Cortex of kidney (tissue), 1 donor: ENCODE measurements at places on chromosomes 11 and 22.

DNA sequence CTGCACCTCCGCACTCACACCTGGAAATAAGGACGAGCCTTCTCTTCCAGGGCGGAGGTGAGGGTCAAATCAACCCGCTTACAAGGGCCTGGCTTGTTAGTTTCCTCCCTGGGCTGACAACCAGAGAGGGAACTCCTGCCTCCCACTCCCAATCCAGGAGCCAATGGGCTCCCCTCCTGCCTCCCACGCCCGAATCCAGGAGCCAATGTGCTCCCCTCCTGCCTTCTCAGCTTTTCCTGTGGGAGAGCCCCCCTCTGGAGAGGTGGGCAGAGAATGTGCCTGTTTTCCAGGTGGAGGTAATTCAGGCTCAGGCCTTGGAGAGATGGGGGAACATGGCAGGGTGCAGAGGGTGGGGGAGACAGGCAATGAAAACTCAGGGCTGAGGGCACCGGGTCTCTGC is 53.7 kb upstream of the TTLL12 start:
- no peak for DNase-seq

- no peak for DNase-seq
These were observed 15.3 kb upstream of the RAB30 start for GRCh38 chr11:83087035-83087434.

DNA sequence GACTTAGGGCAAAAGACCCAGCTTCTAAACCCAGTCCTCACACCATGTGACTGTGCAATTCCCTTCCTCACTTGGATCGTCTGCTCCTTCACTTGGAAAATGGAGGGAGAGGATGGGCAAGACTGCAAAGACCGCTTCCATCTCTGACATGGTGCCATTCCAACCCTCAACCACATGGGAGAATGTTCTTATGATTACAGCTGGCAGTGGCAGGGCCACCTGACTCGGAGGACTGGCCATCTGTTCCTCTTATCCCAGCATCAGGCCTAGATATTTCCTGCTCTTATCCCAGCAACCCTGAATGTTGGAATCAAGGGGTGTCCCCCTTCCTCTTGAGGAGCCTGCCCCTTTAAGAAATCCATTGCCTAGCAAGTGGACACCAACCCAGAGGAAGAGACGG is 15.4 kb downstream of the DSCAML1 start:
- DNase-seq = no peak

DNA sequence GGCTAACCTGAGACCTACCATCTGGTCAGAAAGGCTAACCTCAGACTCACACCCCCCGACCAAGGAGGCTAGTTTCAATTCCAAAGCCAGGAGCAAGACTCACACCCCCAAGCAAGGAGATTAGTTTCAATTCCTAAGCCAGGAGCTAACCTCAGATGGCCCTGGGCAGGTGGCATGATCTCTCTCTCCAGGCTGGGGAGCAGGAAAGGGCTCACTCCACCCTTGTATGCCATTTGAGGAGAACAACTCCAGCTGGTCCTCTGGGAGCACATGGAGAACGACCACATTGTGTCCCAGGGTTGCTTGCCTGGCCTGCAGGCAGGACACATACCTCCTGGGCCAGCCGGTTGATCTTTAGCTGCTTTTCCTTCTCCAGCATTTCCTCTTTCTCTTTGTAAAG is 32.6 kb downstream of the USH1C start:
- no peak for DNase-seq

DNA sequence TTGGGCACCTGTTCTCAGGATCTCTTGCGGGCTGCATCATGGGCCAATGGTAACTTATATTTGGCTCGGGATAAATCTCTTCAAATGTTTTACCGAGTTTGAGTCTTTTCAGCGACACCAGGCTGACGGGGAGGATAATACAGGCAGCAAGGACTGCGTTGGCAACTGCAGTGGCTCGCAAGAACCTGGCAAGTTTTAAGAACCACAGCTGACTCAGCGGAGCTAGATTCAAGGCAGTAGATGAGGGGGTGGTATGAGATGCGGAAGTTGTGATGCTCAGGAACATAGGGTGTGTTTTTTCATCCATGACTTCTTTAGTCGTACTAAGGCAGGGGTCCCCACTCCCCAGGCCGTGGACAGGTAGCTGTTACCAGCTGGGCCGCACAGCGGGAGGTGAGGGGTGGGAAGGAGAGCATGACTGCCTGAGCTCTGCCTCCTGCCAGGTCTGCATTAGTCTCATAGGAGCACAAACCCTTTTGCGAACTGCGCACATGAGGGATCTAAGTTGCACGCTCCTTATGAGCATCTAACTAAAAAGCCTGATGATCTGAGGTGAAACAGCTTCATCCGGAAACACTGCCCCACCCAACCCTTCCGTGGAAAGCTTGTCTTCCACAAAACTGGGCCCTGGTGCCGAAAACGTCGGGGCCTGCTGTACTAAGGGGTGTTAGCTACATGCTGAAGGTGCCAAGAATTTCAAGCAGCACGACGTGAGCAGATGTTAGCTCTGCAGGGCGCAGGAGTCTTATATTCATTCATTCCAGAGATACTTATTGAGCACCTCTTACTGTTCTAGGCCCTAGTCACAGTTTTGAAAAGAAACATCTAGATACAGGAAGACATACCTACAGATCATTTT is 6.4 kb upstream of the JAM3 start:
- no peak for DNase-seq

- DNase-seq = no peak
These were observed 4.4 kb upstream of the FBXO3 start for GRCh38 chr11:33778675-33779074.

- DNase-seq = no peak
These were observed 596.6 kb downstream of the INSC start for GRCh38 chr11:15711311-15711710.

DNA sequence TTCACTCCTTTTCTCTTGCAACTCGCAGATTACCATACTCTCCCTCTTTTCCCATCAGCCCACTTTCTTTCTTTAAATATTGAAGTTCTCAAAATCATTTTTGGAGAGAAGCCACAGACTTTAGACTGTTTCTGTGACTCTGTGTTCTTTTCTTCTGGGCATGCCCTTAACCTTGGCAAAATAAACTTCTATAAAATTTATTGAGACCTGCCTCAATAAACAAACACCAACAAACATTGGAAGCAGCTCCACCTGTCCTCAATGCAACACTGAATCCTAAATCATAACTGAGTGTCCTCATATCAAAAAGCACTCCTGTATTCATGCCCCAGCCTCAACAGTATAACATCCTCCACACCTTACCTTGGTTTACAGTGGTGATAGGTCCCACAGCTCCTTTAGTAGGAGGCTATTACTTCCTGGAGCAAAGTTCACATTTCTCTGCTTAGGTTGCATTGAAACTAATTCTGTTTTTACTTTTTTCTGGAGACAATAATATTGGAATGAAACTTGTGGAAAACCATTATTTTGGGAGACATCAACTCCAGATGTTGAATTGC is 320.0 kb upstream of the LRRC4C start:
- DNase-seq = no peak

DNA sequence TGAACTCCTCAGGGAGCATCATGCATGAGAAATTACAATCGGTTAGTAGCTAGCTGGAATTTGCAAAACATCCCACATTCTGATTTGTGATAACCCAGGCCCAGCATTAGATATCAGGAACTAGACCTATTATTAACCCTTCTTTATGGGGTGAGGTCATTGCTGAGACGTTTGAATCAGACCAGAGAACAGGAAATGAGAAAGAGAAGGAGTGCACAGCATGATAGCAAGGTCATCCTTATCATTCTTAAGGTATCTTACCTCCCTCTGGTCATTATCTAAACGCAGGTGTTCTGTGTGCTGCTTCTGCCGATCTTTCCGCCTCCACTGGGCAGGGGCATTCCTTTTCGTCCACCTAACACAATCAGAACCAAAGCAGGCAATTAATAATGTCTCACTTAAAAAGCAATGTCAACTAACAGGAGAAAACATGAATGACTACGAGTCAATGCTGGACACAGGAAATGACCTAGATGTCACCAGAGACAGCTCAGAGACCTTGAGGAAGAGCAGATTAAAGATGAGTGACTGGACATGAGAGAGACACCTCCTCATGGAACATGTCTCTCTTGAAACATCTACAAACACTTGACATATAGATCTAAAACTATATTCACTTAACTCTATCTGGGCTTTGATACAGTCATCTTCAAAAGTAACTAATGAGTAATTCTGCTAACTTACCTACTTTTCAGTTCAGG is 78.3 kb upstream of the SCUBE2 start:
- no peak for DNase-seq

DNA sequence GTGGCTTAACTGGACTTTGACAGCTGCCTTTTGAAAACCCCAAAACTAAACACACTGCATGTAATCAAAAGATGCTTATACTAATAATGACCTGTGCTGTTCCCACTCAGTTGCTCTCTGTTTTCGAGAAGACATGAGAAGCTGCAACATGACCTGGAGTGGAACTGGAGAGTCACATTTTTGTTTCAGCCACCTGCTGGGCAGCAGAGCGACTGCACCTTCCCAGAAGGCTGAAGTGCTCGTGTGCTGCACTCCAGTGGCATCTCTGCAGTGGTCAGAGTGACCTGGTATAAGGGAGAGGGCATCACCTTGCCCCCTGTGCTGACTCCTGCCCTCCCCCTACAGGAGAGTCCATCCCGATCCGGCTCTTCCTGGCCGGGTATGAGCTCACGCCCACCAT is 8.6 kb downstream of the THYN1 start:
- no peak for DNase-seq

GRCh38 chr11:77146261-77147035 is 18.4 kb downstream of the MYO7A start:
- DNase-seq = no peak

GRCh38 chr11:35747668-35748067 is 85.1 kb downstream of the TRIM44 start:
- DNase-seq = no peak

DNA sequence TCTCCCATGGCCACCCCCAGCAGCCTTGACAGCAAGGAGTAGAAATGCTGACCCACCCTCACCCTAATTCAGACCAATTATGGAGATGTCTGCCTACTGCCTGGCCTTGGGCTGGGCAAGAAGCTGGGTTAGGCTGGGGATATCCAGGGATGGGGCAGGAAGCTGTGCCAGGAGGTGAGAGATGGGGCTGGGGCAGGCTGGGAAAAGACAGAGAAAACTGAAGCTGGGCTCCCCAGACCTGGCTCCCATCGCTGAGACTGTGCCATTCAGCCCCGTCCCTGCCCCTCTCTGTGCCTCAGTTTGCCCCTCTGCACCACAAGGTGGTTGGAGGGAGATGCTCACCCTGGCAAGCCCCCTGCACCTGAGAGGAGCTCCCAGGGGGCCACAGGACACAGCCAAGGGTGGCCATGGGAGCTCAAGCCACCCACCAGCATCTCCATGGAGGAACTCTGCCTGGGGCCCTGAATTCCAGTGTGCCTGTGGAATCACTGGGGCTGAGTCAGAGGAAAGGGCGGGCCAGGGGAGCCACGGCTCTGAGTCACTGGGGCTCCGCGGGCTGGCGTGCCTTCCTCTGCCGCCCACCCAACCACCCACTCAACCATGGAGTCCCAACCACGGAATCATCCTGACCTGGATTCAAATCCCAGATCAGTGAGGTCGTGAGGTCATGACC is 6.0 kb upstream of the CARD10 start:
- DNase-seq = no peak

DNA sequence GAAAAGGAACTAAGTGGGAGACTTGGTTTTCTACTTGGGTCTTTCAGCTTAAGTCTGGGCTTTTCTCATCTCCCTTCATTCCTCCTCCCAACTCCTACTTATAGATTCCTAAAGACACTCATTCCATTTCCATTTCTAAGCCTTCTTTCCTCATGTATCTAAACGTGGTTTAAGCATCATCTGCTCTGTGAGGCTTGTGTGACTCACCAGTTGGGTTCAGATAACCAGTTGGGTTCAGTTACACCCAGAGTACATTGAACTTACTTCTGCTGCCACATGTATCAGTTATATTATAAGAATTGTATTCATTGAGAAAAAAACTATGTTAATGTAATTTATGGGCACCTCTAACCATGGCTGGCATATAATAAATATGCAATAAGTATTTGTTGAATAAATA is 831.2 kb upstream of the CCDC90B start:
- DNase-seq = no peak

- DNase-seq = no peak
These were observed 286.7 kb upstream of the CCDC90B start for GRCh38 chr11:83572581-83573496.

DNA sequence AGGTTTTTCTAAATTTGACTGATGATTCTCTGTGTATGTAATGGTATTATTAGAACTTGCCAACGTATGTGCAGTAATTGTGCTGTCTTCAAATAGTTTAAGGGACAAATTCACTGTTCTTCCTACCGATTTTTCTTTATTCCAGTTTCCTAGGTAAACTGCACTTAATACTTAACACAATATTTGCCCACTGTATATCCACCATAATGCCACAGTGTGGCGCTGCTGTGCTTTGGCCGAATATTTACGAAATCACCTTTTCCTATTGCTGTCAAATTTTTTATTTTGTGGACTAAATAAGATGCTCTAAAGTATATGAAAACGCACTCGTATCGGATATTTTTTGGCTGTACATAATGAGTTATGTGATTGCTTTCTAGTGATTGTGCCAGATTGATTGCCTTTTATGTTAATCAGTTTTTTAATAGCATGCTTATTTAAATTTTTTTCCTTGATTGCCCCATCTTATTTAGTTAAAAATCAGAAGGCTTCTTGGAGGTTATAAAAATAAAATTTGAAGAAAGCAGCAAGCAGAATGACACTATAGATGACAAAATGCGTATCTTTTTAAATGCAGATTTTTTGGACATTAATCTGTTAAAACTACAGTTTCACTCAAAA is 10.5 kb downstream of the AASDHPPT start:
- no peak for DNase-seq
